Sigmoid colon (tissue), 7 donors: ENCODE measurements at places on chromosomes 12 and 14. TPM values are rescaled to one million over a fixed set of nuclear protein-coding genes. Genes with fewer than 3 reads are reported as not detected.

DNA sequence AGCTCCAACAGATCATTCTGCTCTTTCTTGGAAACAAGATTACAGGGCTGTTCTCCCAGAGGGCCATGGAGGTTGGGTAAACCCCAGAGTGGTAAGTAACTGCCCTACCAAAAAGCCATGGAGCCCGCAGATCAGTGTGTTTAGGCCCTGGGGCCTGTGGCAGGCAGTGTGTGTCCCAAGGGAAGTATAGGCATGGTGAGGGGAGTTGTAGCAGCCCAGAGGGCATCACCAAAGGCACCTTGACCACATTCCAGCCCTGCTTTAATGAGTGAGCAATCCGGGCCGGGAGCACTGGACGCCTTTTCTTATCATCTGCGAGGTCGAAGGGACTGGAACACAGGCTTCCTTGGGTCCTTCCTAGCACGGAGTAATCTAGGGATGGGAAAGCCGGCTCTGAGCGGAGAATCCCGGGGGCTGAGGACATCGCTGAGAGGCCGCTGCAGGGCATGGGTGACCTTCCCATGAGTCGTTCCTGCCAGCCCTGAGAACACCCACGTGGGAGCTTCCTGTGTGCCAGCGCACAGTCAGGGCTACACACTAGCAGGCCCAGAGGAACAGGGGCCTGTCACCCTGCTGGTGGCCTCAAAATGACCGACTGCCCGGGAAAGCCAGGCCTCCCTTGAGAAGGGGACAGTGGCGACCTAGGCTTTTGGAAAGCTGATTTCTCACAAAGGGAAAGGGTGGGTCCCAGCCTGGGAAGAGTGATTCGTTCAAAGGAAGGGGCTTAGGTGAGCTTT is 91.3 kb downstream of the NINJ2 start:
- peak; percentile 65 for DNase-seq

DNA sequence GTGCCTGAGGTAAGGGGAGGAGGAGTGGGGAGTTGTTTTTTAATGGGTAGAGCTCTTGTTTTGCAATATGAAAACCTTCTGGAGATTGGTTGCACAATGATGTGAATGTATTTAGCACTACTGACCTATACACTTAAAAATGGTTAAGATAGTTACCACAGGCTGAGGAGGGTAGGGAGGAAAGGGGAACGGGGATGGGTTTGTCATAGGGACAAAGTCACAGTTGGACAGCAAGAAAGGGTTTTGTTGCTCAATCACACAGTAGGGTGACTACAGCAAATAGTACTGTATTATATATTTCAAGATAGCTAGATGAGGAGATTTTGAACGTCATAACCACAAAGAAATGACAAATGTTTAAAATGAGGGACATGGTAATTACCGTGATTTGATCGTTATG is 1562.4 kb downstream of the AACS start:
- DNase-seq = no peak

GRCh38 chr14:90568405-90568804 is 171.6 kb downstream of the CALM1 start:
- DNase-seq = peak; percentile 60

PXN gene
- total RNA-seq = 43.7 TPM

GRCh38 chr14:73753887-73754795 is 40.0 kb upstream of the PNMA1 start:
- DNase-seq = peak; percentile 83

DNA sequence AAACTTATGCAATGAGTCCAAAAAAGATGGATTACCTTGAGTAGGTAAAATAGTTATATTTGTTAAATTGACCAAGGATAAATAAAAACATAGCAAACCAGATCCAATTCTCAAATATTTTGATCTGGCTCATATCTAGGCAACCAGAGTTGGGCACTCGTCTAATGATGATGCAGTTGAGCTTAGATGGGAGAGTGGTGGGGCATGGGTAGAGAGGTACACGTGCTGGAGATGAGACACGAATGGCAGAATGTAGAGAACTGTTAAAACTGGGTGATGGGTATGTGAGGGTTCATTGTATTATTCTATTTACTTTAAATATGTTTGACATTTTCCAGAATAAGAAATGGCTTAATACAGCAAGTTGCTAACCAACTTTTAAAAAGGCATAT is 7.6 kb upstream of the RNF34 start:
- no peak for DNase-seq
